Endothelial cell (in vitro differentiated cells): ENCODE measurements at places on chromosomes 1 and 21. TPM values are rescaled to one million over a fixed set of nuclear protein-coding genes. Genes with fewer than 3 reads are reported as not detected.

- no peak for DNase-seq
- H3K4me3 ChIP-seq, result no peak overlapping the region
- H3K27ac ChIP-seq, result no peak overlapping the region
- no peaks in the 10 kb centered on the region for H3K36me3 ChIP-seq
- H3K27me3 ChIP-seq, result peaks cover 5% of the 10 kb centered on the region
- peaks cover 8% of the 10 kb centered on the region for H3K4me1 ChIP-seq
Observed at GRCh38 chr1:93694819-93695218, 13.2 kb upstream of the BCAR3 start.

- peaks cover 1% of the 10 kb centered on the region for H3K27me3 ChIP-seq
- H3K4me1 ChIP-seq, result peaks cover 13% of the 10 kb centered on the region
- H3K36me3 ChIP-seq, result peaks cover under 1% of the 10 kb centered on the region
- no peak for DNase-seq
Observed at GRCh38 chr1:214303141-214303930, 22.4 kb downstream of the SMYD2 start.

GRCh38 chr1:221159608-221160007, 280.4 kb downstream of the HLX start:
- H3K4me1 ChIP-seq, result peaks cover 15% of the 10 kb centered on the region
- H3K27me3 ChIP-seq, result no peaks in the 10 kb centered on the region
- H3K27ac ChIP-seq, result no peak overlapping the region

GRCh38 chr1:3481836-3482375, 27.4 kb downstream of the ARHGEF16 start:
- peaks cover 28% of the 10 kb centered on the region for H3K27me3 ChIP-seq
- no peak for DNase-seq
- H3K27ac ChIP-seq, result no peak overlapping the region
- no peak overlapping the region for H3K4me3 ChIP-seq
- peaks cover 8% of the 10 kb centered on the region for H3K36me3 ChIP-seq
- H3K4me1 ChIP-seq, result no peaks in the 10 kb centered on the region

- peaks cover 2% of the 10 kb centered on the region for H3K27me3 ChIP-seq
- no peak overlapping the region for H3K4me3 ChIP-seq
- H3K4me1 ChIP-seq, result peaks cover 12% of the 10 kb centered on the region
Observed at GRCh38 chr1:156509424-156510034, 9.0 kb upstream of the MEF2D start.

DNA sequence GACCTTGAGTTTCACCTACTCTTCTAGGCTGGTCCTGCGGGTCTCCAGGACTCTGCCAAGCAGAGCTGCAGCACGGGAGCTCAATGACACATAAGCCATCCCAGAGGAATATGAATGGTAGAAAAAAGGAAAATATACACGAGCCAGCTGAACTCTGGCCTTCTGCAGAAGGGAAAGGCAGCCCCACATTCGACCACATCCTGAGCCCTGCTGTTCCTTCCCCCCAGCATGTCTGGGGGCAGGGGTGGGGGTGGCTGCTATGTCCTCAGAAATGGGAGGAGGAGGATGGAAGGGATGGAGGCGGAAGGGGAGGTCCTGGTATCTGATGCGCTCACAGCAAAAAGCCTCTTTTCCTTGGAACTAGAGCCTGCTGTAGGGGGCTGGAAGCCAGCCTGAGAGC, 12.1 kb upstream of the KDF1 start:
- DNase-seq, result no peak
- no peaks in the 10 kb centered on the region for H3K4me1 ChIP-seq
- H3K27ac ChIP-seq, result no peak overlapping the region
- H3K4me3 ChIP-seq, result no peak overlapping the region
- H3K27me3 ChIP-seq, result peaks cover 10% of the 10 kb centered on the region

DNA sequence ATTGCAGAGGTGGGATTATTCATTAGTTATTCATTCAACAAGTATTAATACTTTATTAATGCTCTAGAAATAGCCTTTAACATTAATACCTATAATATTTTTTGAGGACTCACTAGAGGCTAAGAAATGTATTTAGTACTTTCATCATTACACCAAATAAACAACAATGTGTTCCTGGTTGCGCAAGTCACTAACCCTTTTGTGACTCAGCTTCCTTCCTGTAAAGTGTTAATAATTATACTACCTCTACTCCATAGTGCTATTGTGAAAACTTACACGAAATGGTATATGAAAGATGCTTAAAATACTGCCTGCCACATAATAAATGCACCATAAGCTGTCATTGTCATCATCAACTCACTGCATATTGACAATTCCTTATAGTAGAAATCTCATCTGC, 431.0 kb downstream of the DPYD start:
- H3K27me3 ChIP-seq, result no peaks in the 10 kb centered on the region
- no peak overlapping the region for H3K4me3 ChIP-seq
- DNase-seq, result no peak
- H3K4me1 ChIP-seq, result peaks cover 4% of the 10 kb centered on the region
- no peak overlapping the region for H3K27ac ChIP-seq

- no peaks in the 10 kb centered on the region for H3K27me3 ChIP-seq
- DNase-seq, result no peak
- no peak overlapping the region for H3K27ac ChIP-seq
- no peak overlapping the region for H3K4me3 ChIP-seq
Observed at GRCh38 chr1:83978056-83978455, 20.9 kb downstream of the TTLL7 start.

DNA sequence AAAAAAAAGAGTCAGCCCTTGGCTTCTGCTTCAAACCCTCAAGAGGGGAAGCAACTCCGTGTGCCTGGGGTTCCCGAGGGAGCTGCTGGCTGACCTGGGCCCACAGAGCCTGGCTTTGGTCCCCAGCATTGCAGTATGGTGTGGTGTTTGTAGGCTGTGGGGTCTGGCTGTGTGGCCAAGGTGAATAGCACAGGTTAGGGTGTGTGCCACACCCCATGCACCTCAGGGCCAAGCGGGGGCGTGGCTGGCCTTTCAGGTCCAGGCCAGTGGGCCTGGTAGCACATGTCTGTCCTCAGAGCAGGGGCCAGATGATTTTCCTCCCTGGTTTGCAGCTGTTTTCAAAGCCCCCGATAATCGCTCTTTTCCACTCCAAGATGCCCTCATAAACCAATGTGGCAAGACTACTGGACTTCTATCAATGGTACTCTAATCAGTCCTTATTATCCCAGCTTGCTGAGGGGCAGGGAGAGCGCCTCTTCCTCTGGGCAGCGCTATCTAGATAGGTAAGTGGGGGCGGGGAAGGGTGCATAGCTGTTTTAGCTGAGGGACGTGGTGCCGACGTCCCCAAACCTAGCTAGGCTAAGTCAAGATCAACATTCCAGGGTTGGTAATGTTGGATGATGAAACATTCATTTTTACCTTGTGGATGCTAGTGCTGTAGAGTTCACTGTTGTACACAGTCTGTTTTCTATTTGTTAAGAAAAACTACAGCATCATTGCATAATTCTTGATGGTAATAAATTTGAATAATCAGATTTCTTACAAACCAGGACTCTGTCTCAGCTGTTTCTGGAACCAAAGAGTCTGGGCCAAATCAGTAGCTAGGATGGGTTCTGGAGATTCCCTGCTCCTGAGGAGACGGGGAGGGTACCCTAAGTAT, 26.8 kb upstream of the KDM4A start:
- no peak for DNase-seq
- H3K27me3 ChIP-seq, result peaks cover 5% of the 10 kb centered on the region
- no peak overlapping the region for H3K27ac ChIP-seq
- no peaks in the 10 kb centered on the region for H3K4me1 ChIP-seq
- peaks cover 21% of the 10 kb centered on the region for H3K36me3 ChIP-seq

- no peak overlapping the region for H3K4me3 ChIP-seq
- H3K27me3 ChIP-seq, result peaks cover 1% of the 10 kb centered on the region
- no peaks in the 10 kb centered on the region for H3K36me3 ChIP-seq
- no peak for DNase-seq
Observed at GRCh38 chr1:214454569-214455396, 96.6 kb downstream of the PTPN14 start.

DNA sequence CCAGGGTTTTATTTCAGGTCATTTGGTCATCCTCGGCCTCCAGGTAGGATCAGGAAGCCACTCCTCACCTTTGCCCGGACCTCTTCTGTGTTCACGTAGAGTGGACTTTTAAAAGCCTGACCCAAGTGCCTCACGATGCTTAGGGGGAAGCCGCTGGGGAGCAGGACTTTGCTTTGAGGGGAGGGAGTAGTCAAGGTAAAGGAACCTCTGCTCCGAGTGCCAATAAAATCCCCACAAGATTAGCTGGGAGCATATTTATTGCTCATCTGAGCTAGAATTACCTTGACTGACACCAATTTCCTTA, 603 bp upstream of the DHRS3 start:
- H3K36me3 ChIP-seq, result no peaks in the 10 kb centered on the region
- H3K4me1 ChIP-seq, result peaks cover 29% of the 10 kb centered on the region
- H3K27me3 ChIP-seq, result peaks cover 14% of the 10 kb centered on the region

Gene HIVEP3
- 8.9 TPM for total RNA-seq

Gene LCE2A
- not detected for total RNA-seq

Gene RIPK4
- 9.6 TPM for total RNA-seq

Gene IL24
- total RNA-seq, result not detected

Gene E2F2
- total RNA-seq, result 0.69 TPM

Gene S100B
- total RNA-seq, result 0.54 TPM

Gene MYBPH
- total RNA-seq, result not detected

Gene FCGR1A
- total RNA-seq, result not detected
